IMR-90 (cell line): ENCODE measurements at places on chromosomes 6 and 20. TPM values are rescaled to one million over a fixed set of nuclear protein-coding genes. Genes with fewer than 3 reads are reported as not detected.

NKX2-4 gene
- not detected in 2 replicates for polyA plus RNA-seq

TFAP2D gene
- polyA plus RNA-seq = not detected in 2 replicates

TMEM244 gene
- 0.21 TPM in 1 of 2 replicates, not detected in the other for polyA plus RNA-seq

RAET1E gene
- polyA plus RNA-seq = not detected in 2 replicates

SLC32A1 gene
- not detected in 2 replicates for polyA plus RNA-seq

ATP6V1G2 gene
- polyA plus RNA-seq = 4.8 and 6.5 TPM in 2 replicates

YTHDF1 gene
- 21.3 and 22.6 TPM in 2 replicates for polyA plus RNA-seq

ADGRF1 gene
- not detected in 2 replicates for polyA plus RNA-seq

BPIFB2 gene
- not detected in 2 replicates for polyA plus RNA-seq

MDC1 gene
- polyA plus RNA-seq = 12.1 and 12.4 TPM in 2 replicates

- DNase-seq = no peak
- peaks cover 30% of the 10 kb centered on the region for H3K36me3 ChIP-seq
- peaks cover 10% of the 10 kb centered on the region for H3K4me1 ChIP-seq
- H3K27me3 ChIP-seq = no peaks in the 10 kb centered on the region
- no peak overlapping the region for H3K27ac ChIP-seq
- no peak overlapping the region for H3K4me3 ChIP-seq
Observed at GRCh38 chr20:34921436-34921835, 34.2 kb downstream of the GSS start.

- H3K36me3 ChIP-seq = no peaks in the 10 kb centered on the region
- DNase-seq = no peak
- no peak overlapping the region for H3K27ac ChIP-seq
- no peak overlapping the region for H3K4me3 ChIP-seq
Observed at GRCh38 chr6:45870531-45870930, 145.1 kb downstream of the CLIC5 start.

- 0 out of 2 replicates have a peak, but pooled peaks cover 2% of the 10 kb centered on the region for H3K4me1 ChIP-seq
- no peak for DNase-seq
- H3K36me3 ChIP-seq = no peaks in the 10 kb centered on the region
- no peak overlapping the region for H3K4me3 ChIP-seq
- H3K27me3 ChIP-seq = no peaks in the 10 kb centered on the region
Observed at GRCh38 chr6:125157725-125158124, 4.2 kb downstream of the TPD52L1 start.

- no peak for DNase-seq
- no peak overlapping the region for H3K27ac ChIP-seq
- H3K4me3 ChIP-seq = no peak overlapping the region
- no peaks in the 10 kb centered on the region for H3K36me3 ChIP-seq
- no peaks in the 10 kb centered on the region for H3K4me1 ChIP-seq
Observed at GRCh38 chr20:3745686-3746173, 13.2 kb downstream of the HSPA12B start.

DNA sequence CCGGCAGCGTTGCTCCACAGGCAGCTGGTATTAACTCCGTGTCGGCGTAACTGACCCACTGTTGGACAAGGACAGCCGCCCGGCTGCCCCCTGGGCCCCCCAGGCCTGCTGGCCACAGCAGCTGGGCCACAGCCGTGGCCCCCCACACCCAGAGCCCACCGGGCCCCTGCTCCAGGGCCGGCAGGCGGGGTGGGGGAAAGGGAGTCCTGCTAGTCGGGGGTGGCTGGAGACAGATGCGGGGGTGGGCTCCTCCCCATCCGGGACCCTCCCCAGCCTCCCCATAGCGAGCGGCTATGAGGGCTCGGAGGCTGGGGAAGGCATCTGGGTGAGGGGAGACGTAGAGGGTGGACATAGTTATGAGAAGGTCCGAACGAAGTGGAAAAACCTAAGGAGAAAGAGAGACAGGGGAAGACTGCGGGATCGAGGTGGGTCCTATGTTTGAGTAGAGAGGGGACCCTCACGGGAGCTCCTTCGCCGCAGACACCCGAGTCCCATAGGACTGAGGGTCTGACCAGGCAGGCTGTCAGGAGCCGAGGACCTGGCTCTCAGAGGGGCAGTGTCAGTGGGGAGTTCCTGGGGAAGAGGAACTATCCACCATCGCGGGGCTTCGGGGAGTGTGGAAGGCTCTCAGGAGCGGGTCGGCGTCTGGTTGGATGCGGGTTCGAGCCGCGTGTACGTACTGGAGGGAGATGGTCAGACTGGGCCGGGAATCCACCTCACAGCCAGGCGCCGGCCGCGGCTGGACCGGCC, 511 bp downstream of the VARS1 start:
- peaks cover 15% of the 10 kb centered on the region for H3K36me3 ChIP-seq
- no peak for DNase-seq
- H3K4me3 ChIP-seq = peak overlapping the region; percentile 77
- H3K4me1 ChIP-seq = no peaks in the 10 kb centered on the region; the same call in 1 of the 2 replicates
- H3K27ac ChIP-seq = peak overlapping the region; percentile 97

GRCh38 chr6:52549428-52549827, 27.4 kb downstream of the TRAM2 start:
- no peak overlapping the region for H3K4me3 ChIP-seq
- H3K27me3 ChIP-seq = no peaks in the 10 kb centered on the region
- peaks cover 70% of the 10 kb centered on the region for H3K4me1 ChIP-seq
- H3K27ac ChIP-seq = no peak overlapping the region
- no peak for DNase-seq

- peaks cover 2% of the 10 kb centered on the region; the same call in 1 of the 2 replicates for H3K4me1 ChIP-seq
- H3K27ac ChIP-seq = no peak overlapping the region
- no peaks in the 10 kb centered on the region for H3K27me3 ChIP-seq
- peak; percentile 67 for DNase-seq
- H3K36me3 ChIP-seq = no peaks in the 10 kb centered on the region
- H3K4me3 ChIP-seq = no peak overlapping the region
Observed at GRCh38 chr6:83062225-83062624, 3.4 kb downstream of the UBE3D start.

DNA sequence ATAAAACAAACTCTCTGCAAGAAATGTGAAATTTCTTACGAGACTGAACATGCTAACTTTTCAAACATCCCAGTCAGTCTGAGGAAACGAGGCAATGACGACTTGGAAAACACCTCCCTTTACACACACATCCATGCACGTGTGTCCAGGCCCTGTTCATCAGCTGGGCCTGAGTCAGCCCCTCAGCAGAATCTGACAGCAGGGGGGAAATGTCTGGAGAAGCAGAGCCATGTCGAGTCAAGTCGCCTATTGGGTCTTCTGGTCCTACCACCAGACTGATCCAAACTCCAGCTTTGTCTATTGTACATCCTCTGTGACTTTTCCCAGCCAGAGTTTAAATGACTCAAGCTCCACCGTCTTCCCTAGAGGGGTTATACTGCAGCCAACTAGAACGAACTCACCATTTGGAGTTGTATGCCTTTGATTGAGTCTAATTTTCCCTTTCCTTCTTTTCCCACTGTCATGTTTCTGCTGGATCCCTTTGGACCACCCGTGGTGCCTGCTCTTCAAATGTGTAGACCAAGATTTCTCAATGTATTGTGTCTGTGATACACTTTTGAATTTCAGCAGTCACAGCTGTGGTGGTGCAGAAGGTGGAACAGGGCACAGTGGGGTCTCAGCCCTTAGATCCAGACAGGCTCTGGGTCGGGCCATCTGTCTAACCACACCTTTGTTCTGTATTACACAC, 254.0 kb downstream of the CDC5L start:
- no peak overlapping the region for H3K27ac ChIP-seq
- peaks cover 17% of the 10 kb centered on the region for H3K27me3 ChIP-seq
- H3K36me3 ChIP-seq = no peaks in the 10 kb centered on the region
- DNase-seq = no peak
- no peak overlapping the region for H3K4me3 ChIP-seq

- DNase-seq = no peak
- no peaks in the 10 kb centered on the region for H3K36me3 ChIP-seq
- H3K27me3 ChIP-seq = no peaks in the 10 kb centered on the region
- no peak overlapping the region for H3K27ac ChIP-seq
- no peaks in the 10 kb centered on the region for H3K4me1 ChIP-seq
Observed at GRCh38 chr6:19547507-19547906, 289.7 kb upstream of the ID4 start.

DNA sequence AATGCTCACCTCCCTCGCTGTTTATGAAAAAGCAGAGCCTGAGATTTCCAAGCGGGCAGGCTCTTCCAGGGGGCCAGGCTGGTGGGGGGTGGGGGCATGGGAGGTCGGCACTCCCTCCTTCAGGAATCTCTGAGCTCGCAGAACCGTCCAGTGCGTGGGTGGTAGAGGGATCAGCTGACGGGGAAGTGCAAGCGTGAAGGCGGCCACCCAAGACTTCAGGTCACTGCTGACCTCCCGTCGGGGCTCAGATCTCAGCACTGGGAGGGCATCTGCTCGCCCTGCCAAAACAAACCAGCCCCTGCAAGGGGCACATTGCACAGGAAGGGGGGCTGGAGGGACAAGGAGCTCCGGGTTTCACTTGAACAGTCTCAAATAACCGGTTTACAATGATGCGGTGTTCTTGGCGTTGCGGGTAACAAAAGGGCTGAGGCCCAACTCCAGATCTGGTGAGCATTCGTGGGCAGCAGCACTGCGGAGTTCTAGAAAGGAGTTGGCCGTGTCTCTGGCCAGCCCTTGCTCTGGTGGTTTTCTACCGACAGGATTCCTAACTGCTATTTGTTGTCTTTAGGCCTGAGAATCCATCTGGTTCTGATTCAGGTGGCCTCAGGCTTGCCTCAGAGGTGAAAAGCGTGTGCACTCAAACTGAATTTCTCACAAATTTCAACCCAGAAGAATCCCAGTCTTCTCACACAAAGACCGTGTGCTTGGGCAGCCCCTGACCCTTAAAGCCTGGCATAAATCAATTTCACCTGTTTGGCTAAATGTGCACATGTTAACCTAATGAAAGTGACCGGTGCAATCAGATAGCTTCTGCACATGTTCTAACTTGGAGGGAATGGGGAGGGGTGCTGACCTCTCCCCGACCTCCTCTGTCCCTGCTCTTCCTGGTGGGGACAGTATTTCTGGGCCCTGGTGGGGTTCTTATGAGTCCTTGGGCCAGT, 191.6 kb downstream of the MYLK4 start:
- no peaks in the 10 kb centered on the region; the same call in 1 of the 2 replicates for H3K4me1 ChIP-seq
- no peak overlapping the region for H3K27ac ChIP-seq
- peaks cover 10% of the 10 kb centered on the region for H3K27me3 ChIP-seq
- DNase-seq = no peak

GRCh38 chr6:90286884-90287488, 9.7 kb downstream of the BACH2 start:
- no peak overlapping the region for H3K27ac ChIP-seq
- no peaks in the 10 kb centered on the region for H3K36me3 ChIP-seq
- no peaks in the 10 kb centered on the region for H3K27me3 ChIP-seq
- DNase-seq = peak; percentile 20
- no peaks in the 10 kb centered on the region for H3K4me1 ChIP-seq

GRCh38 chr6:158242071-158242606, 70.1 kb upstream of the TULP4 start:
- H3K27ac ChIP-seq = no peak overlapping the region
- H3K27me3 ChIP-seq = no peaks in the 10 kb centered on the region
- DNase-seq = no peak
- peaks cover 5% of the 10 kb centered on the region; the same call in 1 of the 2 replicates for H3K4me1 ChIP-seq
- H3K36me3 ChIP-seq = peaks cover 1% of the 10 kb centered on the region; the same call in 1 of the 2 replicates

DNA sequence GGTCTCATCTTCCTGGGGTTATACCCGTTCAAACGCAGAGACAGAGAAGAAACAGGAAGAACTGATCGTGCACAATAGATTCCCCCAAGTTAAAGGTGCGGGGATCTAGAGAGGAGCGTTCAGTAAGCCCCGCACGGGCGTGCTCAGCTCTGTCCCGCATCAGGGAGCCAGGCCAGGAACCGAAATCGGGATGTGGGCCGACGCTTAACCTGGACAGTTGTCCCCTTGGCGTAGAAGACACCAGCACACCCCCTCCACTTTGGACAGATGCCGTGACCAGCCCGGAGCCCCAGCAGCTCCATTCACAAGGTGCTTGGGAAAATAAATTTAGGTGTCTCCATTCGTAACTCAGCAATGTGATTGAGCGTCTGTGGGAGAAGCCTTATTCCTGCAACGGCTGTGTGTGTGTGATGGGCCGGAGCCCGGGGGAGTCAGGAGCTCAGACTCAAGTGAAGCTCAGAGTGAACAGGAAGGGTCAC, 24.0 kb upstream of the GATA5 start:
- no peaks in the 10 kb centered on the region for H3K36me3 ChIP-seq
- no peaks in the 10 kb centered on the region for H3K4me1 ChIP-seq
- no peak overlapping the region for H3K27ac ChIP-seq
- no peak overlapping the region for H3K4me3 ChIP-seq
- DNase-seq = no peak

- H3K36me3 ChIP-seq = no peaks in the 10 kb centered on the region
- H3K4me1 ChIP-seq = no peaks in the 10 kb centered on the region
- peaks cover 39% of the 10 kb centered on the region for H3K27me3 ChIP-seq
- no peak for DNase-seq
- H3K27ac ChIP-seq = no peak overlapping the region
- no peak overlapping the region for H3K4me3 ChIP-seq
Observed at GRCh38 chr20:64156886-64157875, 7.1 kb upstream of the MYT1 start.

- no peak for DNase-seq
- H3K27me3 ChIP-seq = no peaks in the 10 kb centered on the region
- H3K4me3 ChIP-seq = no peak overlapping the region
- no peak overlapping the region for H3K27ac ChIP-seq
- no peaks in the 10 kb centered on the region for H3K36me3 ChIP-seq
Observed at GRCh38 chr20:7792150-7792869, 147.9 kb downstream of the HAO1 start.

- H3K27me3 ChIP-seq = no peaks in the 10 kb centered on the region
- H3K27ac ChIP-seq = no peak overlapping the region
- H3K36me3 ChIP-seq = no peaks in the 10 kb centered on the region
- no peak for DNase-seq
- no peaks in the 10 kb centered on the region for H3K4me1 ChIP-seq
- H3K4me3 ChIP-seq = no peak overlapping the region
Observed at GRCh38 chr6:165266621-165267020, 42.8 kb downstream of the C6orf118 start.

DNA sequence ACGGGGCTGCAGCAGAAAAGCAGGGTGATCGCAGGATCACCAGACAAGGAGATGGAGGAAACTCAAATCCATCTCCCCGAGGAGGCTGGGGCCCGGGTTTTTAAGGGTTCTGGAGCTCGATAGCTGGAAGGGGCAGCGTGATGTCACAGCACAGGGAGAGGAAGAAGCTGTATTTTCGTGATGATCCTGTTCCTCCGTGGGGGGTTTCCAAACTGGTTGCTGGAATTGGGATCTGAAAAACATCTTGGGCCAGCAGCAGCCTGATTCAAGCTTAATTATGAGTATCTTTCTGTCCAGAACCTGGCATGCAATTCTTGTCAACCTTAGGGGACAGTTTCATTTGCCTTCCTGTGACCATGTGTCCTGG, 4.1 kb downstream of the CST7 start:
- H3K27ac ChIP-seq = no peak overlapping the region
- H3K27me3 ChIP-seq = peaks cover 2% of the 10 kb centered on the region; the same call in 1 of the 2 replicates
- H3K4me1 ChIP-seq = no peaks in the 10 kb centered on the region
- H3K4me3 ChIP-seq = no peak overlapping the region
- no peaks in the 10 kb centered on the region for H3K36me3 ChIP-seq
- DNase-seq = no peak

- DNase-seq = peak; percentile 95
- peaks cover 2% of the 10 kb centered on the region for H3K36me3 ChIP-seq
- no peak overlapping the region for H3K4me3 ChIP-seq
Observed at GRCh38 chr6:151445482-151445881, 6.4 kb downstream of the RMND1 start.

- H3K27me3 ChIP-seq = peaks cover 5% of the 10 kb centered on the region; the same call in 1 of the 2 replicates
- H3K4me1 ChIP-seq = peaks cover 3% of the 10 kb centered on the region; the same call in 1 of the 2 replicates
- H3K36me3 ChIP-seq = no peaks in the 10 kb centered on the region
- H3K4me3 ChIP-seq = no peak overlapping the region
- no peak for DNase-seq
- H3K27ac ChIP-seq = no peak overlapping the region
Observed at GRCh38 chr20:62675156-62675876, 33.0 kb downstream of the SLCO4A1 start.

- no peak overlapping the region for H3K4me3 ChIP-seq
- no peaks in the 10 kb centered on the region for H3K4me1 ChIP-seq
- no peak overlapping the region for H3K27ac ChIP-seq
- H3K36me3 ChIP-seq = no peaks in the 10 kb centered on the region
- no peak for DNase-seq
Observed at GRCh38 chr6:44892579-44892978, 435.6 kb upstream of the RUNX2 start.
